ENCODE measurements at places on chromosomes 2 and 18.

DNA sequence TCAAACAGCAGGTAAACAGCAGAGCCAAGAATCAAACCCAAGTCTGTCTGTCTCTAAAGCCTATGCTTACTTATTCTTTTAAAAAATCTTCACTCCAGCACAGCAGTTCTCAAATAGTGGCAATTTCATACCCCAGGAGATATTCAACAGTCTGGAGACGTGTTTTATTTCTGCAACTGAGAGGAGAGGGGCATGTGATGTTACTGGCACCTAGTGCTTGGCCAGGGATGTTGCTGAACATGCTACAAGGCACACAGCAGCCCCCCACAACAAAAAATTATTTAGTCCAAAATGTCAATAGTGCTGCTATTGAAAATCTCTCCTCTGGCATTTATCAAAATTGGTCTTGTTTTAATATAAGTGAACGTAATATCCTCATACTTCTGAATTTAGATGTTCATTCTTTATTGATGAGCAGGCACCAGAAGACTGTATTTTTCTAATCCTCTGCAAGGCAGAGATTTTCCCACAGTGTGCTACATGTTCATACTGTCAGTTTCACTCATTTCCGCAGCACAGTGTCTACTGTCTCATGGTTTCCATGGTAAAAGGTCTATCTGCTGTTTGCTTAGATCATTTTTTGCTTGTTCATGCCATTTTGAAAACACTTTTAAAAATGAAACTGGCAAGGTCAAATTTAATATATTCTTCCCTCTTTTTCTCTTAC lies 90.5 kb downstream of the LRATD1 start:
- no peak for DNase-seq

DNA sequence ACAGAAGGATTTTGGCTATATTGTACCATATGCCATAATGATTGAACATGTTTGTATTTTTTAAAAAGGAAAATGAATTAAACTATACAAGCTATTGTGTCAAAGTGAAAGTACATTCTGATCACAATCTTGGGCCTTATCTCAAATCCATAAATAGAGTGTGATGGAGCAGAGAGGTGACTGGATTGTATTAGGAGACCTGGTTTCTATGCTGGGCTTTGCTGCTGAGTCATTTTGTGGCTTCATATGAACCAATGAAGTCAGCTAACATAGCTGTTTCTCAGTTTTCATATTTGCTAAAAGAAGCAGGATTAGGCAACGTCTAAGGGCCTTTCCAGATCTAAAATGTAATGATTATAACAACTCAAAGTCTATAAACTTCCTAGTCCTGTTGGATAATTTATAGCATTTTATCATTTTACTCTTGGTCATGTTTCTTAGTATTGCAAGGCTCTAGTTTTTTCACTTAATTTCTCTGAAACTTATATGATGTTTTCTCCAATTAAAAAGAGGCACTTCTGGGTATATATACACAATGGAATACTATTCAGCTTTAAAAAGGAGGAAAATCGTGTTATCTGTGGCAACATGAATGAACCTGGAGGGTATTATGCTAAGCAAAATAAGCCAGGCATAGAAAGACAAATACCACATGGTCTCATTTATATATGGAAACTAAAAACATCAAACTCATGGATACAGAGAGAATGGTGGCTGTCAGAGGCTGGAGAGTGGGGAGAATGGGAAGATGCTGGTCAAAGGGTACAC lies 112.3 kb downstream of the MEP1B start:
- peak; percentile 82 for DNase-seq

- peak; percentile 58 for DNase-seq
These were observed 35.8 kb downstream of the CIB4 start for GRCh38 chr2:26605195-26605998.

DNA sequence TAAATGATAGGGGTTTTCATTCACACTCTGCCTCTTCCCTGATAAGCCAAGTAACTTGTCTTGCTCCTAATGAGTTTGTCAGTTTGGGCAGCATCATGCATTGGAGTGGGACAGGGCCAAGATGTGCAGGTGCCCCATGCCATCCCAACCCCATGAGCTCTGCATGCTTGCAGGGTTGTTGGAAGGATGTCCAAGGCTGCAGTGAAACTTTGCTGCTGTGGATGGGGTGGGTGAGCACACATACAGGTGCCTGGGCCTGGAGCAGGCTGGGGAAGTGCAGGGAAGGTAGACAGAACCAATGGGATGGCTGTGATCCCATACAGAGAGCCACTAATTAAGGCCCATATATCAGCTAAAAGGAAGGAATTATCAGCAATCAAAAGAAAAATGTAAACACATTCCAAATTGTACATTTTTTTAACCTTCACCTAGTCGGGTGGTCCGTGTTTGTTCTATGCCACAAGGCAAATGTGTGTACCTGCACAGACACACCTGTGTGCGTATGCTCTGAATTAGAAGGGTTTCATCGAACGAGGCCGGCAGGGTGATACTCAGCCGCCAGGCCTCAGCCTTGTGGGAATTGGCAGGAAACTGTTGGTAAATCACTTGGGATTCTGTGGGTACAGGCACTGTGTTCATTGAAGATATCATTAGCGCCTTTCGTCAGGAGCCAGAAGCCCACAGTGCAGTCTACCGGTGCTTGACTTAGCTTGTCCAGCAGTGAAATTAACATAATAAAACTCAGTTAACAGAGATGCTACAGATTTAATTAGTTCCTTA lies 342.9 kb downstream of the MYCN start:
- no peak for DNase-seq

DNA sequence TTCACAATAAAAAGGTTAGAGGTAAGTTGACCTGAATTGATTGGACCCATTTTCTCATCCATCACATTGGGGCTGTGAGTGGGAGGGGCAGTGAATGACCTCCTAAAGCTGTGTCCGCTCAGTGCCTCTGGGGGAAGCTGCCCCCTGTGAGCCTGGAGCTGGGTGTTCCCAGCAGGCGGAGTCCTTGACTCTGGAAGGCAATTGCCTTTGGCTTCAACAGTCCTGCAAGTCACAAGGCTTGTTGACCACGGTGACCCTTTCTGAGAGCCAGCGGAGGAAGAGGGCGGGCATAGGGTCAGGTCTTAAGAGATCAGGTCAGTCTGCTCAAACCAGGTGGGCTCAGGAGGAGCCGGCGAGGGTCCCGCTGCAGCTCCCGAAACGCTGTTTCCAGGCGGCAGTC lies 1.1 kb upstream of the CIDEA start:
- no peak for DNase-seq

- no peak for DNase-seq
These were observed 104.0 kb downstream of the GATA6 start for GRCh38 chr18:22273101-22274039.

DNA sequence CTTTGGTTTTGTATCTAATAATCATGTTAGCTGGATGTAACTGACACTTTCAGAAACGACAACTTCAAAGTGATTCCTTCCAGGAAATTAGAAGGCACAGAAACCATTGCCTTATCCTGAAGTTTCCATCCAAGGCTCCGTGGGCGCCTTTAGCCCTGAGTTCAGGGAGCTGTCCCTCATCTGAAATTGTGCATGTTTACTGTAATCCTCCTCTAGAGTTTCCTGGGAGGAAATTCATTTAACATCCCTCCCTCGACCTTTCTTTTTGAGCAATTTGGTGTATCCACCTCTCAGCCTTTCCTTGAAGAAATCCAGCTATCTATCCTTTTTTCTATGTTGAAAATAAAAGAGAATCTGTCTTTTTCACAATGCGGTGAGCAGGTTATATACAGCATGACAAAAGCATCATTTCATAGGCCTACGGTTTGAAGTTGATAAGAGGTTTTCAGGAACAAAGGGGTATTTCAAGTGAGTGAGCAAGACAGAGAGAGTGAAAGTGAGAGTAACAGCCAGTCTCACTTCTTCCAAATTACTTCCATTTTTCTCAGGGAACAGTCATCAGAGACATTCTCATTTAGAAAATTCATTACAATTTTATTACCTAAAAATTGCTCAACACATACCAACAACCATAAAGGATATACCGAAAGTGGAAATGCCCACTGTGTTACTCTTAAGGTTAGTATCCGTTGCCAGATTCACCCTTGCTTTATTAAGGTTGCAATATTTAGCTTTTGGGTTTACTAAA lies 167.3 kb downstream of the MREG start:
- DNase-seq: no peak

- DNase-seq: peak; percentile 52
These were observed 455 bp downstream of the C18orf32 start for GRCh38 chr18:49486606-49486952.

GRCh38 chr2:97953853-97954252 lies 41.9 kb downstream of the TMEM131 start:
- no peak for DNase-seq

- no peak for DNase-seq
These were observed 102.2 kb upstream of the TTC39C start for GRCh38 chr18:23912356-23912755.

- DNase-seq: peak; percentile 64
These were observed 83.4 kb upstream of the RTN4 start for GRCh38 chr2:55133467-55134315.

DNA sequence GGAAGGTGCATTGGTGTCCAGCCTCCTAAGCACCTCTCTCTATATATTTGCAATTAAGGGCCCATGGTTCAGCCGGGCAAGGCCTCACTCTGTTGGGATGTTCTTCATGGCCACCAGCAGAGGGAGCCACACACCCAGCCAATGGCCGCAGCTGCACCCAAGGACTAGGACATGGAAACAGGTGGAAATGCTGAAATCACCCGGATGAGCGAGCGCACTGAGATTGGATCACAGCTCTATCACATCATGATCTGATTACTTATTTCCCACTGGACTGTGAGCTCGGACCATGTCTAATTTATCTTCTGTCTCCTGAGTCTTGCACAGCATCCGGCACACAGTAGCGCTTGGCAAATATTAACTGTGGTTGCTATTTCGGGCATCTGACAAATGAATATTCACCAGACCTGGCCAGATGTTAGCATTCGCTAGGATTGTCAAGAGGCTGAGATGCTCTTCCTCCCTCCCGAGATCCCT lies 31.2 kb downstream of the KIF3C start:
- DNase-seq: peak; percentile 98

DNA sequence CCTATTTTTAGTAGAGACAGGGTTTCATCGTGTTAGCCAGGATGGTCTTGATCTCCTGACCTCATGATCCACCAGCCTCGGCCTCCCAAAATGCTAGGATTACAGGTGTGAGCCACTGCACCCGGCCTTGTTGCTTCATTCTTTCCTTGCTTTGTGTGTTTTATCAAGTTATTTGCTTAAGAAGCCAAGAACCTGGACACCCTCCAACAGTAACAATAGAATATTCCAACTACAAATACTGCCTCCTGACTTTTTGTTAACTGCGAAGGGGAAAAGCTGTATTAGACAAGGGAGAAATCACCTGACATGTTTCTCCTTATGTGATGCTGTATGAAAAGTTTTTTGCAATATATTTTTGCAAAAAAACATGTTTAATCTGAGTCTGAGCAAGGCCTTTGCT lies 297.2 kb downstream of the NCKAP5 start:
- no peak for DNase-seq

DNA sequence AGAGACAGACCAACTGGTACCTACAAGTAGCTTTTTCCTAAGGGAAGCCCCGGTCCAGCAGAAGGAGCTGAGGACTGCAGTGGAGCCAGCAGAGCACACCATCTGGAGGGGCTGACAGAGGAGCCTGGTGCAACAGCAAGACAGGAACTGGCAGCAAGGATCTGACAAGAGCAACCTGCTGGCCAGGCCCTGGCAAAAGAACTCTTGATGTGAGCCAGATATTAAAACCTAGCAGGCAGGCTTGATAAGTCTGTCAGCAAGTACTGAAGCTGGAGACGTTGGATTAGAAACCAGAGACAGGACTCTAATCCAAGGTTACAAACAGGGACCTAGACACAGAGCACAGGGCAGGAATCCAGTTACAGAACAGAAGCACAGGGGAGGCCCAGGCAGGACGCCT lies 260.7 kb upstream of the MGAT5 start:
- DNase-seq: no peak

DNA sequence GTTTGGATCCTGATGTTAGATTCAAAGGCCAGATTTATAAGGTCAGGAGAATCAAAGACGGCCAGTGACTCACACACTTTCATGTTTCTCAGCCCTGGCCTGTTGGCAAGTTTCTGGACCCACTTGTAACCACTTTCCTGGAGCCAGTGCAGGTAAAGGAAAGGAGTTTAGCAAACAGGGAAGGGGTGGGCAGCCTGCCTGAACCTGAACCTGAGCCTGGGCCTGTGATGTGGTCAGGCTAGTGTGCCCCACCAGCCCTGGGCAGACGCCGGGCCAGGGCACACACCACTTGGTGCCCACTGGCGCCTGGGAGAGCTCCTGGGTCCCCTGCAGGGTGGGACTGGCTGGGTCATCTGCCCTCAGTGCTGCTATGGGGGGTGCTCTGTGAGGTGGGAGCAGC lies 100.5 kb upstream of the SPRED2 start:
- no peak for DNase-seq

DNA sequence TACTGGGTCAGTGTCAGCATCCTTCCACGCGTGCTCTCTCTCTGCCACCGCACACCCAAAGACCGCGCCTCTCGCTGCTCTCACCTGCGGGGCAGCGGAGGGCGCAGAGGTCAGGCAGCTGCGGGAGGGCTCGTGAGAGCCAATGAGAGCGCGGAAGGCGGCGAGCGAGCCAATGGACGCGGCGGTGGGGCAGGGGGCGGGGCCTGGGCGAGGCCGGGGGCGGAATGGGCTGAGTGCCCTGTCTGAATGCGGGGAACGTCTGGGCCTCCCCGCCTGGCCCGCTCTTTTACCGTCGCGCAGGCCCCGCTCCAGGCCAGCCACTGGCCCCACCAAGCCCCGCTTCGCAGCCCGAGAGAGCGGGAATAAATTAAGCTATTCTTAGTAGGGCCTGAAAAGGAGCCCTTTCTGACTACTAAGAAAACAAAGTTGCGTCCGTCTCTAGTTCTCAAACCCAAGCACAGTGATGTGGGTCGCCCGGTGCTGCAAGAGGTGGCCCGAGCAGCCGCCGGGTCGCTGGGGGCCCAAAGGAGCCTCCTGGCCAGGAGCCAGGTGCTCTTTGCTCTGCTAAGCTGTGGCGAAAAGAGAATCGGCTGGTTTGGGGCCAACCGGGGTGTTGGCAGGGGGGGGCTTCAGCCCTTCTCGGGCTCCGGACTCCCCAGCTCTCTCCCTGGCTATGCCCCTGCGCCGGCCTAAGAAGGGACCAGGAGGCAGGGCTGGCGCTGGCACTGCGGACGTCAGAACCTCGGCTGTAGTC lies 81.1 kb upstream of the GLI2 start:
- no peak for DNase-seq

- DNase-seq: no peak
These were observed 162.0 kb downstream of the SLC4A3 start for GRCh38 chr2:219789476-219789875.

DNA sequence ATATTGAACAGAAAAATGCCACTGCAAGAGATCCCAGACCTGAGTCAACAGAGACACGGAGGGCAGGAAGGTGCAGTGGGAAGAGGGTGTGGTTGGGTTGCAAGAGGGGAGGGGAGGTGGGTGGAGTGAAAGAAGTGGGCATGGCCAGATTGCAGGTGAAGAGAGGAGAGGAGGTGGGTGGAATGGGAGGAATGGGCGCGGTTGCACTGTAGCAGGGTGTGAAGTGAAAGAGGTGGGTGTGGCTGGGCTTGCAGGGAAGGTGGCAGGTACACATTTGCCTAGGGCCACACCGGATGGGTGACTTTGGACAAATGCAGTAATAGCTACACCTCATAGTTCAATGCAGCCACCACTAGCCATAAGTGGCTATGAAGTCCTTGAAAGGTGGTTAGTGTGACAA lies 71.1 kb downstream of the DOCK10 start:
- peak; percentile 58 for DNase-seq

- no peak for DNase-seq
These were observed 42.0 kb downstream of the ATP6V1C2 start for GRCh38 chr2:10763461-10763800.
